ENCODE measurements at places on chromosomes 5 and 9. TPM values are rescaled to one million over a fixed set of nuclear protein-coding genes. Genes with fewer than 3 reads are reported as not detected.

The CCL27 gene
- total RNA-seq: not detected

The ADAMTS12 gene
- 39.0 TPM for total RNA-seq

The MXD3 gene
- 7.9 TPM for total RNA-seq

The PCDHGB2 gene
- 3.2 TPM for total RNA-seq

The GDNF gene
- total RNA-seq: not detected

The BHMT2 gene
- total RNA-seq: 1.5 TPM

The FAM169A gene
- total RNA-seq: not detected

The AKNA gene
- 6.5 TPM for total RNA-seq
